T-helper 2 cell treated with Interferon-gamma antibody and Interleukin-4, amounts not matched to agents 5 μg/mL and 100 μg/mL, for 36 hours (primary cell): ENCODE measurements at places on chromosomes 7 and 10.

DNA sequence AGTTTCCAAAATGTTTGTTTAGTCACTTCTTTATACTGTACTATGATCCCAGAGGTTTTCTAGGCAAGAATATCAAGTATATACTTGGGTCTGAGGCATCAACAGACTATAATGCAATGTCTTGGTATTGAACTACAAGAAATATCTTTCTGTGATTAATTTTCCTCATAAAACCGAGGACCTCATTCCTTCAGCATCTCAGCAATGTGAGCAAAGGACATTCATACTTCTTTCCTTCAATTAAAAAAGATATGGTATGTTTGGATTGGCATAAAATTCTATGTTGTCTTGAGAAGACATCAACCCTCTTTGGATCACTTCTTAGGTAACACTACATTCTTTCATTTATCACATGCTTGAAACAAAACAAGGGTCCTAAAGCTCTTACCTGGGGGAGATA lies 524.5 kb downstream of the PHTF2 start:
- DNase-seq = no peak
- H3K36me3 ChIP-seq = no peaks in the 10 kb centered on the region
- H3K27ac ChIP-seq = no peak overlapping the region
- no peaks in the 10 kb centered on the region for H3K4me1 ChIP-seq

GRCh38 chr10:93757136-93757535 lies 600 bp upstream of the LGI1 start:
- no peak for DNase-seq
- peaks cover 42% of the 10 kb centered on the region for H3K27me3 ChIP-seq
- H3K4me3 ChIP-seq = no peak overlapping the region
- no peaks in the 10 kb centered on the region for H3K36me3 ChIP-seq
- no peak overlapping the region for H3K27ac ChIP-seq

GRCh38 chr10:100075426-100076220 lies 6.0 kb downstream of the CPN1 start:
- H3K36me3 ChIP-seq = no peaks in the 10 kb centered on the region
- no peak for DNase-seq
- H3K4me3 ChIP-seq = no peak overlapping the region
- H3K27me3 ChIP-seq = peaks cover 11% of the 10 kb centered on the region
- no peaks in the 10 kb centered on the region for H3K4me1 ChIP-seq
- no peak overlapping the region for H3K27ac ChIP-seq

GRCh38 chr7:7834761-7835160 lies 116.4 kb upstream of the RPA3 start:
- H3K27ac ChIP-seq = no peak overlapping the region
- no peak for DNase-seq
- H3K27me3 ChIP-seq = no peaks in the 10 kb centered on the region
- H3K4me3 ChIP-seq = no peak overlapping the region
- H3K36me3 ChIP-seq = no peaks in the 10 kb centered on the region
- H3K4me1 ChIP-seq = peaks cover 9% of the 10 kb centered on the region

GRCh38 chr7:42627626-42628025 lies 284.2 kb downstream of the C7orf25 start:
- H3K36me3 ChIP-seq = no peaks in the 10 kb centered on the region
- no peaks in the 10 kb centered on the region for H3K4me1 ChIP-seq
- H3K4me3 ChIP-seq = no peak overlapping the region
- H3K27me3 ChIP-seq = no peaks in the 10 kb centered on the region

- H3K4me3 ChIP-seq = no peak overlapping the region
- no peak for DNase-seq
- no peaks in the 10 kb centered on the region for H3K27me3 ChIP-seq
- H3K27ac ChIP-seq = no peak overlapping the region
- peaks cover 2% of the 10 kb centered on the region for H3K36me3 ChIP-seq
Observed at GRCh38 chr10:310976-311639, 175.9 kb downstream of the ZMYND11 start.

GRCh38 chr10:13475124-13475523 lies 53.7 kb downstream of the BEND7 start:
- H3K4me1 ChIP-seq = no peaks in the 10 kb centered on the region
- H3K27ac ChIP-seq = no peak overlapping the region
- H3K27me3 ChIP-seq = no peaks in the 10 kb centered on the region
- DNase-seq = no peak
- no peaks in the 10 kb centered on the region for H3K36me3 ChIP-seq
- H3K4me3 ChIP-seq = no peak overlapping the region

DNA sequence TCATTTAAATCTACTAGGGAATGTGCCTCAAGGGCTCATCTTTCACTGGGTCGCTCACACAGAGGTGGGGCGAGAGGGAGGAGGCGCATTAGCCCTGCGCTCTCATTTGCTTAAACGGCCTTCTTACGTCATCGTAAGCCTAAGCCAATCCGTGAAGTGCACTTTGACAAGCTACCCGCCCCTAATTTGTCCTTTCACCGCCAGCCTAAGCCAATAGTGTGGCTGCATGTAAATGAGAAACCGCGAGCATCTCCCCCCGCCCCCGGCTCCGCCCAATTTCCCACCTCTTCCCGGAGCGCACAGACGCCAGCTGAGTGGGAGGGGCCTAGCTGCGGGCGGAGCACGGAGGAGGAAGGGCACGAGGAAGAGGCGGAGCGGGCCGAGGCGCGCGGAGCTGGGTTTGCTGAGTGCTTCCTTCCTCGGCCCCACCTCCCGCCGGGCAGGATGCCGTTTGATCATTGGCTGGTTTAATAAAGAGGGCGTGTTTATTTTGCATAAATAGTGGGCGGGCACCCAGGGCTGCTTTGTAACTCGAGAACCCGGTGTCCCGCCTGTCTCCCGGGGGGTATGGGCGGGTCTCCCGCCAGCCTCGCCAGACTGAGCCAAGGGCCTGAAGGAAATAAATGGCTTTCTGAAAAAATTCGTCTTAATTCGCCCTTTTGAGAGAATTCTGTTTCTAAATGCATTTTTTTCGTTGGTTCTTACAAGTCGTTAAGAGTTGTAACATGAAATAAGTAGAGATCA lies 289.6 kb upstream of the NFE2L3 start:
- H3K27ac ChIP-seq = peak overlapping the region; percentile 84
- H3K27me3 ChIP-seq = peaks cover 56% of the 10 kb centered on the region
- H3K4me1 ChIP-seq = peaks cover 35% of the 10 kb centered on the region
- no peak overlapping the region for H3K4me3 ChIP-seq

DNA sequence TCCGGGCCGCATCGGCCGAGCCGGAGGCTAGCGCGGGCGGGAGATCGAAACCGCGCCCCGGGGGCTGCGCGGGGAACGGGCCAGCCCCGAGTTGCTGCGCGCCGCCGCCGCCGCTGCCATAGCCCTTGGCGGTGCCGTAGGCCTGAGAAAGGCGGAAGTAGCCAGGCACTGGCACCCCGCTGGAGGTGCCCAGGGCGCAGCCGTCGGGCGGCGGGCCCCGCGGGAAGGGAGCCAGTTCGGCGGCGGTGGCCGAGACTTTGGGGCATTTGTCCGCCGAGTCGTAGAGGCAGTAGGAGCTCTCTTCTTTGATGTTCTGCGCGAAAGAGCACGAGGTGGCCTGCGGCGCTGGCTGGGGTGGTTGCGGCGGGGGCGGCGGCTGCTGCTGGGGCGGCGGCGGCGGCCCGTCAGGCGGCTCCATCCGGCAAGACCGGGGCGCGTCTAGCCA lies 587 bp downstream of the HOXA10 start:
- peaks cover 8% of the 10 kb centered on the region for H3K36me3 ChIP-seq
- DNase-seq = no peak
- no peak overlapping the region for H3K4me3 ChIP-seq

- no peaks in the 10 kb centered on the region for H3K27me3 ChIP-seq
- no peaks in the 10 kb centered on the region for H3K4me1 ChIP-seq
- no peak overlapping the region for H3K27ac ChIP-seq
- H3K36me3 ChIP-seq = no peaks in the 10 kb centered on the region
Observed at GRCh38 chr10:85212526-85212925, 884.1 kb downstream of the CCSER2 start.

DNA sequence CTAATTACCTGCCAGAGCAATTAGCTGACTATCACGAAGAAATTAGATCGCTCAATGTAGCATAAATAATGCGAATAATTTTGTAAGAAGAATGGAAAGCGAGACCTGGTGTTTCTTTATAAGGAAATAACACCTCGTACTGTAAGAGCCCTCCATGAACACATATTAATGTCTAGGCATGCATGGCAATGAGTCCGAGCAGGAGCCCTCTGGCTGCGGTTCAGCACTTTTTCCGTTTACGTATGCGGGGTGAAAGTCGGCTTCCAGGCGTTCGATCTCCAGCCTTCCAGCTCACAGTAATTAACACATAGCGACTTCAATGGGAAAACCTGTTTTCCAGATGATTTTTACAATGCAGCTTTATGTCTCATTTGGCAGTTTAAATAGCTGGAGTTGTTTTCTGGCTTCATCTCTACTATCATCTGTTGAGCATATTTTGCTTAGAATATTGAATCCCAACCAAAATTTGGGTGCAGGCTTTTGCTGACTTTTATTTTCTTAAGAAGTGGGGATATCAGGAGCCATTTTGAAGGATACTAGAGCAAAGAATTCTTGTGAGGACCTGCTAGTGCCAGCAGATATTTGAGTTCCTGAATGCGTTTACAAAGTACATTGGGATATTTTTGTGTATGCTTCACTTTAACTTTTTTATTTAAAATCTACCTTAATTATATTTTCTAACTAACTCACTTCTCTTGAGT lies 7.2 kb upstream of the SP8 start:
- H3K4me3 ChIP-seq = no peak overlapping the region
- H3K27me3 ChIP-seq = peaks cover 85% of the 10 kb centered on the region
- H3K4me1 ChIP-seq = peaks cover 8% of the 10 kb centered on the region
- no peak overlapping the region for H3K27ac ChIP-seq
- DNase-seq = no peak
- no peaks in the 10 kb centered on the region for H3K36me3 ChIP-seq

DNA sequence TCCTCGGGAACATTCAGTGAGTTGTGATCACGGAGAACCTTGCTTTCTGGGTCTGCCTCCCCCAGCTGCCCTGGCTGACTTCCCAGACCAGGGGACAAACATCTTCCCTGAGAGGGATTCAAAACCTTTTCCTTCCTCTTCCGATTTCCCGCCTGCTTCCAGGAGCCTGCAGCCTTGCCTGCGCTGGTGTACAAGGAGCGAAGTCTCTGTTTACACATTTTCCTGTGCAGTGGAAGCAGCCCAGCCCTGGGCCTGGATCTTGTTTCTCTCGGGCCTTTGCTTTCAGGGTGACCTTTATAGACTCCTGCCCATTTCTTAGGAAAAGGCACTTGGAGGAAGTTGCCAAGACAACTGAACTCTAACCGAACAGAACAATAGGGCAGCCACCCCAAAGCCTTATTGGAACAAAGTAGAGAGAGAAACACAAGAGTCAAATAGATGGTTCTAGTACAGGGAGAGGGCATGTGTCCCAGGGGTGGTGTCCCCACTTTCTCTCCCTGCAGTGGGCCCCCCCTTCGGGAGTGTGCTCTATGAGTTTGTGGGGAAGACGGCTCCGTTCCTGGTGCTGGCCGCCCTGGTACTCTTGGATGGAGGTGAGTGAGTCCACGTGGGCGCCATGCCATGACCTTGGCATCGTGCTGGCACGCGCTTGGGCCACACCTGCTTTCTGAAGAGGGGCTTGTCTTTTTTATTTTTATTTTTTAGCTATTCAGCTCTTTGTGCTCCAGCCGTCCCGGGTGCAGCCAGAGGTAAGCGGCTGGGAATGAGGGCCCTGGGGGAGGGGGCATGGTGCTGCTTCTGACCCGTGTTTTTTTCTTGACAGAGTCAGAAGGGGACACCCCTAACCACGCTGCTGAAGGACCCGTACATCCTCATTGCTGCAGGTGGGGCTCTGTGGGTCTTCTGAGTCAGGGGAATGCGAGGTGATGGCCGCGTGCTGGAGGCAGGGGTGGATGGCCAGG lies 14.1 kb downstream of the SLC18A2 start:
- no peak overlapping the region for H3K27ac ChIP-seq
- peaks cover 8% of the 10 kb centered on the region for H3K4me1 ChIP-seq
- no peak overlapping the region for H3K4me3 ChIP-seq
- no peaks in the 10 kb centered on the region for H3K36me3 ChIP-seq
- no peak for DNase-seq

- H3K4me1 ChIP-seq = peaks cover 4% of the 10 kb centered on the region
- H3K4me3 ChIP-seq = no peak overlapping the region
- H3K27me3 ChIP-seq = peaks cover 30% of the 10 kb centered on the region
- no peak for DNase-seq
- no peaks in the 10 kb centered on the region for H3K36me3 ChIP-seq
Observed at GRCh38 chr7:90119178-90119971, 34.9 kb upstream of the STEAP1 start.

GRCh38 chr7:836429-836828 lies 4.2 kb downstream of the SUN1 start:
- DNase-seq = no peak
- no peaks in the 10 kb centered on the region for H3K27me3 ChIP-seq
- H3K36me3 ChIP-seq = peaks cover 13% of the 10 kb centered on the region
- H3K4me1 ChIP-seq = peaks cover 16% of the 10 kb centered on the region
- no peak overlapping the region for H3K27ac ChIP-seq

DNA sequence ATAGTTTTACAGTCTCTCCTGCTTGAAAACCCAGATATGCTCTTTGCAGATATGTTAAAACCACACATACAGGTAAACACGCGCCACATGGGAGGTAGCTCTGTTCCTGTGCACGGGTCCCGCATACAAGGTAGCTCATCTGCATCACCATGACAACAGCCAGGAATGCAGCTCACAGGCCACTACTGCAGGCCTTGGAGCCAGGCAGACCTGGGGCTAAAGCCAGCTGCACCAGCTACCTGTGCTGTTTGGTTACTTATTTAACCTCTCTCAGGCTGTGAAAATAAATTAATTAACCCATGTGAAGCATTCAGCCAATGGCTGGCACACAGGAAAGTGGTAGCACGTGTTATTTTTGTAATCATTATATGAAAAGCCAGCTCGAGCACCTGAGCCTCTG lies 428.3 kb downstream of the TNS3 start:
- no peak overlapping the region for H3K4me3 ChIP-seq
- no peak for DNase-seq
- H3K36me3 ChIP-seq = no peaks in the 10 kb centered on the region
- H3K27me3 ChIP-seq = no peaks in the 10 kb centered on the region
- no peak overlapping the region for H3K27ac ChIP-seq
